ENCODE measurements at places on chromosomes 16 and 17.

- no peak for DNase-seq
Observed at GRCh38 chr17:49339354-49339753, 22.7 kb downstream of the ZNF652 start.

DNA sequence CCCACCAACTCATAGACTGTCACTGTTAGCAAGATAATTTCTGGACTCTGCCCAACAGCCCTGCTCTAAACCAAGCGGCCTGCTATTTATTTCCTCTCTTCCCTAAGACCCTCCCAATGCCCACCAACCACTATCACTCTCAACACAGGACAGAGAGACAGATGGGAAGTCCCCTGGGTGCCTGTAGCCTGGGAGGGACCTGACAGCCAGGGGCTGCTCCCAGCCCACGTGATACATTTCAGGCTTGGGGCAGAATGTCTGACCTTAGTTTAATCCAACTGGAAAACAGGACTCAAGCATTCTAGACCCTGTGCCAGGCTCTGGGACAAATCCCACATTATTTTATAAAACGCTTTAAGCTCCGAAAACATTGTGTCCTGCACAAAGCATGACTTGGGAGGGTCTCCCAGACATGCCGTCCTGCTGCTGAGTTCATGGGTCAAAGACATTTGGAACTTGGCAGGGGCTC, 23.6 kb downstream of the XYLT1 start:
- DNase-seq, result no peak

DNA sequence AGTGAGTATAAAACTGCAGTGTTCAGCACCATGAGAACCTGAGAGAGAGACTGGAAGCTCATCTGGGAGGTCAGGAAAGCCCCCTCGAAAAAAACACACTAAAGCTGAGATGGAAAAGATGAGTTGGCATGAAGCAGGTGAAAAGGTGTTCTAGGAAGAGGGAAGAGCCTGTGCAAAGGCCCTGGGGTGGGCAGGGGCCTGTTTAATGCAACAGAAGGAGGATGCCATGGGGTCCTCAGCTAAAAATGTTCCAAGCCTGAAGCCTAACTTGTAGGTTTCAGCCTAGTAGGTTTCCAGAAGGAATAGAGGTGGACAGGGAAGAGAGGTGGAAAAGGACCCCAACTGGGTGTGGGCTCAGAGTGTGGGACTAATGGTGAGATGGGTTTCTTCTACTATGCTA, 242.3 kb upstream of the ZFHX3 start:
- no peak for DNase-seq

- DNase-seq, result no peak
Observed at GRCh38 chr16:87930456-87930855, 5.9 kb downstream of the CA5A start.

GRCh38 chr16:4058386-4058785, 57.9 kb downstream of the ADCY9 start:
- DNase-seq, result no peak

- no peak for DNase-seq
Observed at GRCh38 chr17:6780886-6781285, 4.9 kb downstream of the FBXO39 start.
